ENCODE measurements at places on chromosomes 16 and 17.
A peak's percentile ranks its signal among the peaks of the same experiment; 100 is the strongest.

GRCh38 chr17:62062944-62063343 is 2.1 kb downstream of the MED13 start:
- DNase-seq, result no peak

DNA sequence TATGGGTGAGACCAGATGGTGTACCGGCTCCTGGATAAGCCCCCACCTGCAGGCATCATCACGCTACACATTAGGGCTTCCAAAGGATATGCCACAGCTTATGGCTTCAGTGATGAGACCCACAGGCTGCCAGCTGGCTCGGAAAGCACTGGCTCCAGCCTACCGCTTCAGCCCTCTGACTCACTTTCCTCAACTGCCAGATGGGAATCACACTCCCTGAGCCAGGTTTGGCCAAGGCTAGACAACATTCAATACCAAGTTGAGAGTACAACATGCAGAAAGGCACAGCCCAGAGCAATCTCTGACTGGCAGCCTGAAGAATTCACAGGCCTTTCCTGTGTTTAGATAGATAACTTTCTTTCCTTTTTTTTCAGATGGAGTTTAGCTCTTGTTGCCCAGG is 10.3 kb downstream of the CENPV start:
- no peak for DNase-seq

- no peak for DNase-seq
These were observed 86.3 kb upstream of the TNRC6C start for GRCh38 chr17:77872199-77872598.

- no peak for DNase-seq
These were observed 77.2 kb upstream of the IRX3 start for GRCh38 chr16:54363766-54364165.

GRCh38 chr17:61400066-61400716 is 548 bp downstream of the TBX2 start:
- no peak for DNase-seq

- peak; percentile 71 for DNase-seq
These were observed 46.6 kb upstream of the NUDT7 start for GRCh38 chr16:77675464-77676324.

DNA sequence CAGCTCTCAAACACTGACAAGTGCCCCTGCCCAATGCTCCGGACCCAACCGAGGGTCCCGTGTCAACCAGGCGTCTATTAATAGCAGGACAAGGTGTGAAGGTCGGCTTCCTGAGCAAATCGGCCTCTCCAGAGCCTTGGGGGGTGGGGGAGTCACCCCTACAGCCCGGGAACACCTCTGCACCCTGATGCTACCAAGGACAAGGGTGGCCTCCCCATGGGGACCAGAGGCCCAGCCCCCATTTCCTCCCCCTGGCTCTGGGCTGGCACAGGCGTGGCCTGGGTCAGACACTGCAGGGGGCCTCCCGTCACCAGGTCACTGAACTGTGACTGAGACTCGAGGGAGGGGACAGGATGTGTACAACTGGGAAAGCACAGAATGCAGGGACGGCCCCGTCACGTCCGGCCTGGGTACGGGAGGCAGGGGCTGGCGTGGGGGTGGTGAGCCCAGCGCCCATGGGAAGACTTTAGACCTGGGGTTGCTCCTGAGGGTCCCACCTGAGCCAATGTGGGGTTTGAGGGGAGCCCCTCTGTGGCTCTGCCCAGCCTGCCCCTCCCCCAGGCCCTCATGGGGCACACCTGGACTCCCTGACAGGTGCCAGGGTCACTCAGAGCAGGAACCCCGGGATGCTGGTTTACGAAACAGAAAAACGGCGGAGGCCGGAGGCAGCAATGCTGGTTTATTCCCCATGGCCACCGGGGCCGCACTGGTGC is 579 bp upstream of the CYBA start:
- no peak for DNase-seq

DNA sequence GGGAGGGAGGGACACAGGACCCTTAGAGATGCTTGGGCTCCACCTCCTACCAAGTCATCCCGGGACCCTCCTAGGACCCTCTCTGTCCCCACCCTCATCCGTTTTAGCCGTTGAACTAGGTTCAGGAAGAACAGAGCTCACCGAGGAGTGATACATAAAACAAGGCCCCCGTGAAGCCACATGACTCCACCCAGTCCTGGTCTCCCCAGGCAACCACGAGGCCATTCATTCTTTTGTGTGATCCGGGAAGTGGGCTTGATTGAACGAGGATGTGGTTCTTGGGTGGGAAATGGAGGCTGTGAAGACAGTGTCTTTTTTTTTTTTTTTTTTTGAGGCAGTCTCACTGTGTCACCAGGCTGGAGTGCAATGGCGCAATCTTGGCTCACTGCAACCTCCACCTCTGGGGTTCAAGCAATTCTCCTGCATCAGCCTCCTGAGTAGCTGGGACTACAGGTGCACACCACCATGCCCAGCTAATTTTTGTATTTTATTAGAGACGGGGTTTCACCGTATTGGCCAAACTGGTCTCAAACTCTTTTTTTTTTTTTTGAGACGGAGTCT is 14.8 kb downstream of the TRARG1 start:
- DNase-seq, result peak; percentile 99

GRCh38 chr17:71084219-71084618 is 914.9 kb downstream of the KCNJ2 start:
- peak; percentile 6 for DNase-seq

- no peak for DNase-seq
These were observed 1219.8 kb downstream of the CDH8 start for GRCh38 chr16:60816461-60816860.

GRCh38 chr17:19730843-19731242 is 14.5 kb upstream of the SLC47A2 start:
- DNase-seq, result no peak

GRCh38 chr16:75394941-75395340 is 38.4 kb downstream of the CFDP1 start:
- DNase-seq, result no peak

DNA sequence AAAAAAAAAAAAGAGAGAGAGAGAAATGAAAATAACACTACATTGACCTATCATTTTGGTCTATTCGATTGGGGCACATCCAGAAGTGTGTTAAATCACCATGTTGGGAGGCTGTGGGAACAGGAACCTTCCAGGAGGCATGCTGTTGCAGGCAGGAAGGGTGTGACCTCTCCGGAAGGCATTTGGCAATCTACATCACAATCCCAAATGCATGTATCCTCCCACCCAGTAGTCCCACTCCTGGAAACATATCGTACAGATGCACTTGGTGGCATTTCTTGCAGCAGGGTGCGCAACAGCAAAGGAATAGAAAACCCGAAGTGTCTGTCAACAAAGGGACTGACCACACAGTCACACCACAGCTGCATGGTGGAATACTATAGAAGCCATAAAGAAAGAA is 7.9 kb downstream of the PLLP start:
- no peak for DNase-seq

DNA sequence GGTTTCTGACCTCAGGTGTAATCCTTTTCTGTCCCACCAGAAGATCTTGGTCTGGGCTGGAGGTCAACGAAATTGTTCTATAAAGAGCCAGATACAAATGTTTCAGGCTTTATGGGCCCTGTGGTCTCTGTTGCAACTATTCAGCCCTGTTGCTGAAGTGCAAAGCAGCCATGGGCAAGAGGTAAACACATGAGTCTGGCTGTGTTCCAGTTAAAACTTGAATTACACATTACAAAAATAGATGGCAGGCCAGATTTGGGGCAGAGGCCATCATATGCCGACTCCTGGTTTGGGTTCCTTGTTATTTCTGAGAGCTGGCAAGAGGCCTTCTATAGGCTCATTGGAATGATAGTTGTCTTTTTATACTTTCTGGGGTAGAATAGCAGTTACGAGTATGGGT is 114.4 kb downstream of the SDR42E1 start:
- no peak for DNase-seq

- no peak for DNase-seq
These were observed 21.5 kb downstream of the MYO18A start for GRCh38 chr17:29158488-29159275.

GRCh38 chr17:40063187-40063771 is 514 bp downstream of the THRA start:
- DNase-seq, result no peak

GRCh38 chr17:32590974-32591373 is 104.2 kb downstream of the CDK5R1 start:
- no peak for DNase-seq

DNA sequence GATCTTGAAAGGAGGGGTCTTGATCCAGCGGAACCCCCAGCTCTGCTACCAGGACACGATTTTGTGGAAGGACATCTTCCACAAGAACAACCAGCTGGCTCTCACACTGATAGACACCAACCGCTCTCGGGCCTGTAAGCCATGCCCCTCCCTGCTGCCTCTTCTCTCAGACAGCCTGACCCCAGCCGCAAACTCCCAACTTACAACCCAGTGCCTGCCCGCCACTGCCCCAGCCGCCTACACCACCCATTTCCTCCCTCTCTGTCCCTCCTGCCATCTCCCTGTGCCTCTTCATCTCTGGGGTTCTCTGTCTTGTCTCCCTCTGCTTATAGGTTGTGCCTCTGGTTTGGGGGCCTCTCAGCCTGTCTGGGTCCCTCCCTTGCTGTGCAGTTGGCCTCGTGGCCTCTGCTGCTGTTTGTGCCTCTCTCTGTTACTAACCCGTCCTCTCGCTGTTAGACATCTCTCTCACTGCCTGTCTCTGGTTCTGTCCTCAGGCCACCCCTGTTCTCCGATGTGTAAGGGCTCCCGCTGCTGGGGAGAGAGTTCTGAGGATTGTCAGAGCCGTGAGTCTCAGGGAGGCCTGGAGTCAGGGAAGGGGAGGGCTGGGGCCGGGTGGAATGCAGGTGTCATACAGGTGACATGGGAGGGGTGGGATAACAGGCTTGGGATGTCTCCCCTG is 9.6 kb downstream of the ERBB2 start:
- no peak for DNase-seq

DNA sequence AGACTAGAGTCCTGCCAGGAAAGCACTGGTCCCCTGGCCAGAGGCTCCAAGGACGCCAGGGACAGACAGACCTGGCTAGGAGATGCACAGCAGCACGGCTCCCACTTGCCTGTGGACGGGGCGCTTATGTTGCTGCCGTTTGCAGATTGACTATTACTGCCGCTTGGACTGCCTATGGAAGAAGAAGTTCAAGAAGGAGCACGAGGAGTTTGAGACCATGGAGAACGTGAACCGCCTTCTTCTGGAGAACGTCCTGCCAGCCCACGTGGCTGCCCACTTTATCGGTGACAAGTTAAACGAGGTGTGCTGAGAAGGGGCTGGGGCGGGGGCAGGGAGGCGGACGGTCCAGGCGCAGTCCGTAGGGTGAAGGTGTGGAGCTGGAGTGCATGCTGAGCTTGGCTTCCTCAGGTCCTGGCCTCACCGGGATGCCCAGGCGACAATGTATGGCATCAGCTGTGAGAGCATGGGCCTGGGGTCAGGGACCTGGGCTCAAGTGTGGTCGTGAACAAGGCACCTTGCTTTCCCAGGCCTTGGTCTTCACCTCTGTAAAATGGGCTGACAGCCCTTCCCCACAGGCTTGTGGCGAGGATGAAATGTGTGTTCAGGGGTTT is 45.6 kb downstream of the ADCY7 start:
- DNase-seq, result no peak

- no peak for DNase-seq
These were observed 2.0 kb downstream of the MARF1 start for GRCh38 chr16:15640966-15641365.

DNA sequence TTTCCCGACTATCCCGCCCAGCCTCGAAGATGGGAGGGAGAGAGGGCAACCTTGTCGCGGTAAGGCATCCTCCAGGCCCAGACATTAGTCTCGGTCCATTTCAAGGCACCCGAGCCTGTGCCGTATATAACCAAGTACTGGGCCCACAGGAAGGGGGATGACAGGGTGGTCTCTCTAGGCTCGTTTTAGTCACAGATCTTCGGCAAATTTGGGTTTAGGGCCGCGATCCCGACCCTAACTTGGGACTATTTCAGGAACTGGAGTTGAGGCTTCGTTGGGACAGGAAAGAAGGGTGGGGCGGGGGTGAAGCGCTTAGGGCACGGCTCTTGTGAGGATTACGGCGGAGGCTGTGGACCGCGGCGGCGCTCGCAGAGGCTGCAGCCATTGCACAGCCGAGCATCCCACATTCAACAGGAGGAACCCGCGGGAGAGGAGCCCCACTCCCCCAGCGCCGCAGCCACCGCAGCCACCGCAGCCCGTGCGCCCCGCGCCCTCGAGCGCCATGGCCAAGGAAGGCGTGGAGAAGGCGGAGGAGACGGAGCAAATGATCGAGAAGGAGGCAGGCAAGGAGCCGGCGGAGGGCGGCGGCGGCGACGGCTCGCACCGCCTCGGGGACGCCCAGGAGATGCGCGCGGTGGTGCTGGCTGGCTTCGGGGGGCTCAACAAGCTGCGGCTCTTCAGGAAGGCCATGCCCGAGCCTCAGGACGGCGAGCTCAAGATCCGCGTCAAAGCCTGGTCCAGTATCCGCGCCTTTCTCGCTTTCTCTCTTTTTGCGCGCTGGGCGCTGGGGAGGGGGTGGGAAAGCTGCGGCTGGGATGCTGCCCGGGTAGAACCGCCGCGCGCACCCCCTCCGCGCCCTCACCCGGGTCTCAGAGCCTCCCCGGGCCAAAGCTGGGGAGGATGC is at the start of gene VAT1L:
Gene VAT1L, plus strand, starts transcription at position 384 of the 904 bp plus-strand sequence. Its CDS starts 119 bp downstream, at position 503.
- DNase-seq, result no peak

- DNase-seq, result no peak
These were observed 43.4 kb downstream of the MEAK7 start for GRCh38 chr16:84461029-84461412.

DNA sequence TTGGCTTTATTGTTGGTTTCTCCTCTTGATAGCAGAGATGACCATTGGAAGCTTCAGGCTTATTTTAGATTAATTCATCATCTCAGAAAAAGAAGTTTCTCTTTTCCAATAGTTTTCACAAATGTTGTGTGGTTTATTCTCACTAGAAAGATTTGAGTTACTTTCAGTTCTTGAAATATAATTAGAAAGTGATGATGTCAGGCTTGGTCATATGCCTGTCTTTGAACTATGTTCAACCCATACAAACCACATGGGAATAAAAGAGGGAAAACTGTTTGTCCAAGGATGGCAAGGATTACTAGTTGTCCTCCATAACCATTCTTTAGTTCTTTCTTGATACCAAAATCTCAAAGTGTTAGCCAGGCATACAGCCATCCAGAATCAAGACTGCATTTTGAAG is 3.7 kb upstream of the HS3ST2 start:
- DNase-seq, result no peak

- peak; percentile 76 for DNase-seq
These were observed 31.5 kb downstream of the SIAH1 start for GRCh38 chr16:48353565-48354163.

DNA sequence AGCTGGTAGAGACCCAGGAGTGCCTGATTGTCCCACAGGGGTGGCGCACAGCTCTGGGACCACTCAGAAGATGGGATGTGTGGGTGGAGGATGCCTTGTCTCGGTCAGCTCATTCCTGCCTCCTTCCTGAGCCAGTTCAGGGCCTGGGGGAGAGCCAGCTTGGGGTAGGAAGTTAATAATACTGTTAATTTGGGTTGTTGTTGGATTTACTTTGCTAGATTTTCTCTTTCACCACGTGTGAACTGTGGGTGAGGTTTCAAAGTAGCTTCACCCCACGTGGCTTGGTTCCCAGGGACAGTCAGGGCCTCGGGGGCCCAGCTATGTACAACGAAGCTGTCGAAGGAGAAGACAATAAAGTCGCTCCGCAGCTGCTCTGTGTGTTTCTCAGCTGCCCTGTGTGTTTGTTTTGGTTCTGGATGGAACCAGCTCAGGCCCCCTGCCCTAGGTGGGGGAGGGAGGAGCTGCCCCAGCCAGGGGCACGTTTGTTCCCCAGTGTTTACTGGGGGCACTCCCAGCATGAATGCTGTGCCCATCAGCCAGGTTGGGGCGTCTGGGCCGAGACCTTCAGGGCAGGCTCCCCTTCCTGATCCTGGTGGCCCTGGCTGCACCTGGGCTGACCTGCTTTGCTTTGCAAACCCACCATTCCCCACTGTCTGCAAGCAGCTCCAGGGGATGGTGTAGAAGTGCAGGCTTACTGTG is 2.3 kb downstream of the NUDT16L1 start:
- no peak for DNase-seq

- DNase-seq, result no peak
These were observed 231.6 kb upstream of the CDH5 start for GRCh38 chr16:66134875-66135274.

All from Jurkat, Clone E6-1 (cell line).